ENCODE measurements at places on chromosomes 3 and 15.

GRCh38 chr3:96538186-96538585 lies 276.2 kb upstream of the EPHA6 start:
- no peak for DNase-seq

DNA sequence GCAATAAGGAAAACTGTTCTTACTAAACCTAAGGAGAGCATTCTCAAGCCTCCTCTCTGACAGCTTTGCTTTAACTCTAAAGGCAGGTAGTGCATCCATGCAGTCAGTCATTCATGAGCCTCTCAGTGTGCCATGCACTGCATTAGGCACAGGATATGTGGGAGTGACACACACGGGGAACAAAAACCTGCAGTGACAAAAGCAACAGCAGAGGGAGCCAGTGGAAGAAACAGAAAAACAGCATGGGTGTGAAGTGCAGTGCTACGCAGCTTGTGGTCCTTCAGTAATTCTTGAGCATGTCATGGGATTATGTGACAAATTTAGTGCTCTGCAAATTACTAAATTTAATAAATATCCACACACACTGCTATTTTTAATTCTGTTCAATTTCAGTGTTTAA lies 230.7 kb downstream of the BBX start:
- no peak for DNase-seq

- DNase-seq, result no peak
Observed at GRCh38 chr3:126983276-126983652, 349 bp downstream of the PLXNA1 start.

- no peak for DNase-seq
Observed at GRCh38 chr15:69480932-69481331, 28.3 kb downstream of the RPLP1 start.

GRCh38 chr3:174440253-174440701 lies 418.9 kb upstream of the NAALADL2 start:
- no peak for DNase-seq

DNA sequence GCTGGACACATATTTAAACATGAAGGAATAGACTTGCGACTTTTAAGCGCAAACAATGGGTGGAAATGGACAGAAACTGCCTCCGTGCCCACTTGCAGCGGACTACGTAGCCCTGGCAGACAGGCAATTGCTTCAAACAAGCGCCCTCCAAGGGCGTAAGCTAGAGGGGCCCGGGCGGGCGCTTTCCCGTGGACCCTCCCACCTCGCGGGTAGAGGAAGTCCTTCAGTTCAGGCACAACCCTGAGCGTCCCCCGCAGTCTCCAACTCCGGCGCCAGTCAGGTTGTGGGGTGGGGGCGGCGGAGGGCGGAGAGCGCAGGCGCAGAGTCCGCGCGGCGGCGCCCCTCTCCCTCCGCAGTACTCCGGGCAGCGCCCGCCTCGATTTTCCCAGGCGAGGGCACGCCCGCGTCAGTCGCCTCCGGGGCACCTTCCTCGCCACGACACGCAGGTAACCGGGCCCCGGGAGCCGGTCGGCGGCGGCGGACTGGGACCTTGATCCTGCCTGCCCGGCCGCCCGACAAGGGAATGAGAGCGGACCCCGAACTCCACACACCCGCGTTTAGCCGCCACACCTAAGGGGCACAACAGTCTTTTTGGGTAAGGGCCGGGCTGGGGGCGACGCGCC lies at the start of gene SLC35G2:
TSS of gene SLC35G2 (plus strand) at position 358 of the 623 bp plus-strand sequence. CDS start 35,335 bp downstream, outside the sequence.
- no peak for DNase-seq

- DNase-seq, result no peak
Observed at GRCh38 chr3:197752107-197752506, 2.4 kb downstream of the FYTTD1 start.

- no peak for DNase-seq
Observed at GRCh38 chr15:69288531-69289341, 10.0 kb upstream of the PAQR5 start.

Measured in T-helper 22 cell (primary cell).